ENCODE measurements at places on chromosomes 1 and 21.

- DNase-seq = no peak
These were observed 173.0 kb downstream of the CDC7 start for GRCh38 chr1:91673613-91674012.

DNA sequence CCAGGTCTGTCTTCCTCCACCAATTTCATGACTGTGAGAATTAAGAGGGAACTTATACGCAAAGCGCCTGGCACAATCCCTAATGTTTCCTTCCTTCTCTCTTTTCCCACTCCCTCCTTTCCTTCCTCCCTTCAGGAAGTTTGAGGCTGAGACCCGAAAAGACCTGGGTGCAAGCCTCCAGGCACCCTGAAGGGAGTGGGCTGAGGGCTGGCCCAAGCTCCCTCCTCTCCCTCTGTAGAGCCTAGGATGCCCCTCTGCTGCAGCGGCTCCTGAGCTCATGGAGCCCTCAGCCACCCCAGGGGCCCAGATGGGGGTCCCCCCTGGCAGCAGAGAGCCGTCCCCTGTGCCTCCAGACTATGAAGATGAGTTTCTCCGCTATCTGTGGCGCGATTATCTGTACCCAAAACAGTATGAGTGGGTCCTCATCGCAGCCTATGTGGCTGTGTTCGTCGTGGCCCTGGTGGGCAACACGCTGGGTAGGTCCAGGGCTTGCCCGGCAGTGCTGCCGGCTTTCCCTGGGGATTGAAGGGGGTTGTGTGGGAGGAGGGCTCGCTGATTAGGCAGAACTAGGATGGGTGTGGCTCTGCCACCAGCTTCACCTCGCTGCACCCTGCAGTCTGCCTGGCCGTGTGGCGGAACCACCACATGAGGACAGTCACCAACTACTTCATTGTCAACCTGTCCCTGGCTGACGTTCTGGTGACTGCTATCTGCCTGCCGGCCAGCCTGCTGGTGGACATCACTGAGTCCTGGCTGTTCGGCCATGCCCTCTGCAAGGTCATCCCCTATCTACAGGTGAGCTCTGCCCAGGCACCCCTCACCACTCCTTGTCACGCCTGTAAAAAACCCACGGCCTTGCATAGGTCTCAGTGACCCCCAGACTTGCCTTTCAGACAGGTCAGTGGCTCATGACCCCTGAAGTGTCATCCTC, 1.7 kb downstream of the HCRTR1 start:
- DNase-seq = no peak

GRCh38 chr1:61120998-61121397, 38.6 kb downstream of the NFIA start:
- DNase-seq = no peak

- DNase-seq = no peak
These were observed 96.7 kb downstream of the PTPRU start for GRCh38 chr1:29333008-29333407.

- no peak for DNase-seq
These were observed 2.3 kb upstream of the FASLG start for GRCh38 chr1:172656576-172656975.

DNA sequence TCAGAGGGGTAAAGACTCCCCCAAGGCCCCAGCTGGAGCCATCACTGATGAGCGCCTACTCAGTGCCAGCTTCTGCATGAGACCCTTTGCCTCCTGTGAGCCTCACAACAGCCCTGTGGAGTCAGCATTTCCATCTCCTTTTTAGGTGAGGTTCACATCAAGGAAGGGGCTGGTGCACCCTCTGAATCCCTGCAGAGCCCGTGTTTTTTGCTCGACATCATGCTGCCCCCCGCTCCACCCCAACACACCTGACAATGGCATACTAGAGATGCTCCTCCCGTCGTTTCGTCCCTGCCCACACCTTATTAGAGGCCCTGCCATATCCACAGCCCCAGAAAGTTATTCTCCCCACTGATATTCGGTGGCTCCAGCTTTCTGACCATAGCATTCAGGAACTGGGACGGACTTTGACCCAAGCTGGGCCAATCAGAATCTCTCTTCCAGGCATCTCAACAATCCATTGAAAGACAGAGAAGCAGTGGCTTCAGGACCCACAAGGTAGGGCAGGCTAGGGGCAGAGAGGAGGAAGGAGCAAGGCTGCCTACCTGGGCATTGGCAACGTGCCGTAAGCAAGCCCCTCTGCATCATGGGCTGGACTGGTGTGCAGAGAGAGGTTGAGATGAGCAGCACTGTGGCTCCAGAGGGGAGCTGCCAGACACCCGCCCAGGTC, 32.7 kb downstream of the EPHA10 start:
- no peak for DNase-seq

DNA sequence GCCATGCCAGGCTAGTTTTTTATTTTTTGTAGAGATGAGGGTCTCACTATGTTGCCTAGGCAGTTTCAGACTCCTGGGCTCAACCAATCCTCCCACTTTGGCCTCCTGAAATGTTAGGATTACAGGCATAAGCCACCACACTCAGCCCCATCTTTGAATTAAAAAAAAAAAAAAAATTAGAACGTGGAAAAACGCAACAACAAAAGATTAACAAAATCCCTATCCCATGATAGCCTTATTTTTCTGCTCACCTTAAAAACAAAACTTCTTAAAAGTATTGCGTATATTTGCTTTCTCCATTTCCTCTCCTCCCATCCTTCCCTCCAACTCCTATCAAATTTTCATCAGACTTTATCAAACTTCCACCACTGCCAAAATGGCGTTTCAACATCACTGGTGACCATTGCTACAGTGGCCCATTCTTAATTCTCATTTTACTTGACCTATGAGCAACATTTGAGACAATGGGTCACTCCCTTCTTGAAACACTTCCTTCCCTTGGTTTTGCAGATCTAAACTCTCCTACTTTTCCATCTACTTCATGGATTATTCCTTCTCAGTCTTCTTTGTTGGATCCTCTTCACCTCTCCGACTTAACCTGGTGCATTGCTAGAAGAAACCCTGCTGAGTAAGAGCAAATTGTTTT, 579 bp upstream of the ZNF684 start:
- DNase-seq = no peak

DNA sequence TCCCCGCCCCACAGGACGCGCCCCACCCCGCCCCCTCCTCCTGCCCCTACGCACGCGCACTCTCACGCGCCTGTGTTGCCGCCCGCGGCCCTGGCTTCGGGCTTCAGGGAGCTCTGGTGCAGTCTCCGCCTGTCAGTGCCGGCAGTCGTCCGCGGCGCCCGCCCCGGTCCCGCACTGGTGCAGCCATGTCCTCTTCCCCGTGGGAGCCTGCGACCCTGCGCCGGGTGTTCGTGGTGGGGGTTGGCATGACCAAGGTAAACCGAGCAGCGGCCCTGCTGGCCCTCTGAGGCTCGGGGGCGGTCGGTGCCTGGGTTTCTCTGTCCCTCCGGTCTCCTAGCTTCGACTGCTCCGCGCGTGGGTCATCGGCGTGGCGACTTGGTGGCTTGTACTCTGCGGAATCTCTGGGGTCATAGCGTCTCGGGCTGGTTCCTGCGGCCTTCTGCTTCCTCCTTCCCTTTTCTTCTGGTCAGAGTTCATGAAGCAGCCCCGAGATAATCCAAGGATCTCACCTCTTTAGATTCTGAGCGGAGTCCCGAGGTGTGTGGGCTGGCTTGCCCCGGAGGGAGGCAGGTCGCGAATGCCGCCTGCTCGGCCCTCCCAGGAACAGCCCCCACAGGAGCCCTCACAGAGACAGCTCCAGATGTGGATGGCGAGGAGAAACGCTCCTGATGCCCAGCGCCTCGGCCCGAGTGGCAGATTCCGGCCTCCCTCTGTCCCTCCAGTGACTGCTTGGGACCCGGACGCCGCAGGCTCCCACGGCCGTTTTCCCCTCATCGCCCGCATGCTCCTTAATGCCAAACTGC, at the start of gene SCP2:
Gene SCP2 (plus strand): TSS at position 65 of the 803 bp plus-strand sequence. CDS start 121 bp downstream, at position 186.
- DNase-seq = peak; percentile 79

- no peak for DNase-seq
These were observed 34.1 kb downstream of the DDX20 start for GRCh38 chr1:111789666-111790316.

GRCh38 chr1:150513351-150513791, 2.2 kb upstream of the FALEC start:
- no peak for DNase-seq

GRCh38 chr1:214966346-214966745, 116.2 kb upstream of the KCNK2 start:
- no peak for DNase-seq

GRCh38 chr1:230156068-230156467, 89.0 kb downstream of the GALNT2 start:
- no peak for DNase-seq

DNA sequence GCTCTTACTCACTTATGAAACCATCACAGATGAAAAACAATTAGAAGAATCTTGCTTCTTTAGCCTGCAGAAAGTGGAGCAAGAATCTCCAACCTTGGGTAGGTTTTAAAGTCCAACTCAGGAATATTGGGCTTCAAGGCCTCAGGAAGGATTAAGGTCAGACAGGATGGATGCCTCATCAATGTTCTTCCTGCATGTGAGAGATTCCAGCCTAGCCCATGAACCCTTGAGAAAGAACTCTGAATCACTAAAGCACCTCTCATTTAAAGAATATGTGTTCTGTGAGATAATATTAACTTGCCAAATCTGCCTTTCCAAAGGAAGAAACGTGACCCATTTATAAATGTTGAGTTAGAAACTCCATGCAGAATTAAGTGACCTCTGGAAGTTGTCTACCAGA, 345.2 kb upstream of the CAMK1G start:
- no peak for DNase-seq

DNA sequence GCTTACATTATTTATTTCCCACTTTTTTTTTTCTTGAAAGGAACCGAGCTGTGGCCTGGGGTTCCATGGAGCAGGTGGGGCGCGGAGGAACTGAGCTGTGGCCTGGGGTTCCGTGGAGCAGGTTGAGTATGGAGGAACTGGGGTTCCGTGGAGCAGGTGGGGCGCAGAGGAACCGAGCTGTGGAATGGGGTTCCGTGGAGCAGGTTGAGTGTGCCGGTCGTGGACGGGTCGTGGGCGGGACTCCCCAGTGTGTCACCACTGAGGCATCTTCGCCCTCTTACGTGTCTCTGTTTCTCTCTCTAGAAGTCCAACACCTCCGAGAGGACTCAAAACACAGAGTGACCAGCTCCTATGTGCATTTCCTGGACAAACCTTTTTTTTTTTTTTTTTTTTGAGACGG, 1.2 kb upstream of the SCNN1D start:
- no peak for DNase-seq

DNA sequence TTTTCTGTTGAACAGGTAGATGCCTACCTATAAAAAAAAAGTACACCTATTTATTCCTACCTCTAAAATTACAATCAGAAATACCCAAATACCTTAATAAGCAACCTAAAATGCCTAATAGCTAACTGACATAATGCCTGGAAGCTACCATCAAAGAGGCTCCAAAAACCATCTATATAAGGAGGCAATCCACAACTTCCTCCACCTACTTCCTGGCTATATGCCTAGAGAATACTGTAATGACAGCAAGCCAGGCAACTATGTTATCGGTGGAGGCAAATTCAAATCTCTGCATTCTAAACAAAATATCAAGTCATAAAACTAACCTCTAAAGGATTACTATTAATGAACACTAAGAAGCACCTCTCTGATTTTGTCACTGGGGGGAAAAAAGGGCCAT, 10.1 kb downstream of the ZNF644 start:
- DNase-seq = no peak

- DNase-seq = no peak
These were observed 38.6 kb upstream of the CPLANE2 start for GRCh38 chr1:16275591-16275990.

DNA sequence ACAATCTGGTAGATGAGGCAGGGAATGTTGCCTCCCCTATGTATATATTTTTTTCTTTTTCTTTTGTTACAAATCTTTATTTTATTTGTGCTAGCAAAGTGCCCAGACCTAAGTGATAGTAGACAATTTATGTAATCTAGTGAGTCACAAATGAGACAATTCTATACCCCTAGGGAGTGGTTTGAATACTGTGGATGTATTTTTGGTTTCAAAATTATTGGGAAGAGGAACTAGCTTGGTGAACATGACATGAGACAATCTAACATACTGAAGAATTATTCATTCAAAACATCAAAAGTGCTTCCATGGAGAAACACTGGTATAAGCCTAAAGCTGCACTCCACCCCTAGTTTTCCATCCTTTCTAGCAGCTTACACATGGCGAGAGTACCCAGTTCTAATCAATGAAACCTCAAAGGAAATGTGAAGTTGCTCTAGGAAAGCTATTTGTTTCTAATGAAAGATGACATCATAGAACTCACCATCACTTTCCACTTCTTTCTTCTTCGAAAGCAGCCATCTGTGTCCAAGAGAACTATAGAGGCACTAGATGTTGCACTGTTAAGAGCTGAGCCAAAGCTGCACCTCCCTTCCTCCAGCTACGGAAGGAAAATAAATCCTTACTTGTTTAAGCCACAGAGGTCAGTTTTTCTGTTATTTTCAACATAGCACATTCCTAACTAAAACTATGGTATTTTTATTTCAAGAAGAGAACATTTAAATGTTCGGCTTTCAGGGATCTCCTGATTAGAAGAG, 764.6 kb downstream of the LTN1 start:
- no peak for DNase-seq

- DNase-seq = no peak
These were observed 385.3 kb downstream of the SETD4 start for GRCh38 chr21:35674895-35675470.

- no peak for DNase-seq
These were observed 683.2 kb upstream of the TPTE start for GRCh38 chr21:9837946-9838737.

Measured in CD4-positive, alpha-beta memory T cell (primary cell).